ENCODE measurements at places on chromosomes 2 and 18. TPM values are rescaled to one million over a fixed set of nuclear protein-coding genes. Genes with fewer than 3 reads are reported as not detected.

DNA sequence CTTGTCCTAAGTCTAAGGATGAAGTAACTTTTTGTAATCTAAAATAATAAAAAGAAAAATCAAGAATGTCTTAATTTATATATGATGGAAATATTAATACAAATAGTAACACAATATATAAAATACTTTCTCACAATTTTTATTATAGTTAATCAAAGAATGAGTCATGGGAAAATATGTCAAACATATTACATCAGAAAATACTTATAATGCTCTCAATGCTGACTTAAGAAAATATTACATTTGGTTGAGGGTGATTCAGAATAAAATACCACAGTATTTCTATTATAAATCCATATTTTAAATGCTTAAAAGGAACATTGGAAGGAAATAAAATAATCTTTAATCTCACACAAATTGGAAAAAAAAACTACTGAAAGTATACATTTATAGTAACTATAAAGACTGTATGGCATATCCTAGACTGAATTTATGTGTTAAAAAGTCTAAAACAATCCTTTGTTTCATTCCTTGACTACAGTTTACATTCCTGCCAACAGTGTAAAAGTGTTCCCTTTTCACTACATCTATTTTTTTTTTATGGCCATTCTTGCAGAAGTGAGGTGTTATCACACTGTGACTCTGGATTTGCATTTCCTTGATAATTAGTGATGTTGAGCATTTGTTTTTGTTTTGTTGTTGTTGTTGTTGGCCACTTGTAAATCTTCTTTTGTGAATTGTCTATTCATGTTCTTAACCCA lies 1573.5 kb upstream of the ACVR2A start:
- no peak for DNase-seq

GRCh38 chr2:85057226-85057962 lies 75.8 kb upstream of the TCF7L1 start:
- DNase-seq: peak; percentile 22

DNA sequence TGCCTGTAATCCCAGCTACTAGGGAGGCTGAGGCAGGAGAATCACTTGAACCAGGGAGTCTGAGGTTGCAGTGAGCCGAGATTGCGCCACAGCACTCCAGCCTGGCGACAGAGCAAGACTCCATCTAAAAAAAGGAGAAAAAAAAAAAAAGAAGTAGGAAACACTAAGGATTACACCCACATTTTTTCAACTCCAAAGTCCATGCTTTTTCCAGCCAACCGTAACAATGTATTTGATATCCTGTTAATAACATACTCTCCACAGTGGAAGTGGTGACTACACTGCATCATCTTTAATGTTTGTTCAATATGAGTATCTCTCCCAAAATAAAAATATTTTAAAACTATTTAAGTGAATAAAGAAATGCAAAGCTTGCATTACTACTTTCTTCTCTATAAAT lies 481.6 kb upstream of the ACVR2A start:
- DNase-seq: no peak

The CCDC102B gene
- 1.7 TPM for total RNA-seq

The ANKRD53 gene
- total RNA-seq: 0.24 TPM

- DNase-seq: no peak
These were observed 24.7 kb upstream of the ARL4C start for GRCh38 chr2:234521536-234521935.

The KCNG2 gene
- total RNA-seq: not detected

DNA sequence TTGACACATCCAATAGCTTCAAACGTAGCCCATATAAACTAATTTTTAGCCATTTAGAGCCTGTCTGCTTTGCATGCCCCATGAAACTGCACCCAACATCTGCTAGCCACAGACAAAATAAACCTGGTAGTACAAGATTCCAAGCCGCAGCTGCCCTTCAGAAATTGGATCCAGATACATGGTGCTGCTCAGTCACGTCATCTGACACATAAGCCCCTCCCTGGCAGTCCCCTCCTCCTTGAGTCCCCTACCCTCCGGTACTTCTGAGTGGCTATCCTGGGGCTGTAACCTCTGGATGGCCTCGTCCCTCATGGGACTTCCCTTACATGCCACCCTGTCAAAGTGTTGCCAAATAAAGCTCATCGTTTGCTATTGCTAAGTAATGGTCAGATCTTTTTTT lies 33.8 kb downstream of the PROC start:
- DNase-seq: no peak

DNA sequence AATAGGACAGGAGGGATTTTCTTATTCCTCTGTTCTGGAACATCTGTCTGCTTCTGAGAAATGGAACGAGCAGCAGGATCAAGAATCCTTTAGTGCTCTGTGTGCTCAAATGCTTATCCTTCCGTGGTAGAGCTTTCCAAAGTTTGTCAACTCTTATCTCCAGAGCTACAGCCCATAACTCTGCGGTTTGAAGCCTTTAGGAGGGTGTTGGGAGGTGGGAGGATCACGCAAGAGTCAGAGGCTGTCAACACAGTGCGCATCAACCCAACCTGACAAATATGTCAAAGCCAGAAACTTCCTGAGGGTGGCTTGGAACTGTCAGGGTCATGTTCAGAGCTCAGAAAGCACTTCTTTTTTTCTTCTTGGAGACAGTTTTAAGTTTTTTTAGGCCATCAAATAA lies 95.9 kb downstream of the CRIM1 start:
- no peak for DNase-seq

DNA sequence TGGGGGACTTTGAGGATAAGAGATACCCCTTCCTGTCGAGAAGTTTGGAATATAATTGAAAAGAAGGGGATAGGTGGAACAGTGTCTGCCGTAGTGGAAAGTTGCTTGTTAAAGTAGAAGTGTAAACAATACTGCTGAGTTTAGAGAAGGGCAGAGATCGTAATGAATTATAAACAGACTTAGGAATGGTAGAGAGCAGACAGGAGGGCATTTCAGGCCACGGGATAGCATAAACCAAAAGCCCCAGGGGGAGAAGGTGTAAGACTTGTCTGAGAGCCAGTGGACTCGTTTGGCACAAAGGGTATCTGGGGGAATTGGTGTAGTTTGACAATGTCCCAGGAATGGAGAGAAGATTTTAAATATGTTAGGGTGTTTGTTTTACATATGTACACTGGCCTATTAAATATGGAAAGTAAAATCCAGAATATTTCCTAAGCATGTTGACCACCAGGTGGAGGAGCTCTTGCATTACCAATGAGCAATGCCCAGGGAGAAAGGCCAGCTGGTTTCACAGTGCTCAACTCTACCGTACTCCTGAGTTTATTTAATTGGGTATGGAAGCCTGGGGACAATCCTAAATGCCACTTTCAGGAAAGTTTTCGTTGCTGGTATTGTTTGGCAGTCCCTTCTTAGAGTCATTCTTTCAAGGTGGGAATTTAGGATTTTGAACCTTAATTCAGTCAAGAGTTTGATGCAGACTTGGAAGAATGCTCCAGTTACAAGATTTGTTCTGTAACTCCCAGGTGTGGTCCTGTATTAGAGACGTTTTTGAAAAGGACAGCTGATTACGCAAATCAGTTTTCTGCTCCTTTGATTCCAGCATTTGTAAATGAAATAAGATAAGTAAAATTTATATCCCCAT lies 7.5 kb downstream of the COPS8 start:
- DNase-seq: no peak

DNA sequence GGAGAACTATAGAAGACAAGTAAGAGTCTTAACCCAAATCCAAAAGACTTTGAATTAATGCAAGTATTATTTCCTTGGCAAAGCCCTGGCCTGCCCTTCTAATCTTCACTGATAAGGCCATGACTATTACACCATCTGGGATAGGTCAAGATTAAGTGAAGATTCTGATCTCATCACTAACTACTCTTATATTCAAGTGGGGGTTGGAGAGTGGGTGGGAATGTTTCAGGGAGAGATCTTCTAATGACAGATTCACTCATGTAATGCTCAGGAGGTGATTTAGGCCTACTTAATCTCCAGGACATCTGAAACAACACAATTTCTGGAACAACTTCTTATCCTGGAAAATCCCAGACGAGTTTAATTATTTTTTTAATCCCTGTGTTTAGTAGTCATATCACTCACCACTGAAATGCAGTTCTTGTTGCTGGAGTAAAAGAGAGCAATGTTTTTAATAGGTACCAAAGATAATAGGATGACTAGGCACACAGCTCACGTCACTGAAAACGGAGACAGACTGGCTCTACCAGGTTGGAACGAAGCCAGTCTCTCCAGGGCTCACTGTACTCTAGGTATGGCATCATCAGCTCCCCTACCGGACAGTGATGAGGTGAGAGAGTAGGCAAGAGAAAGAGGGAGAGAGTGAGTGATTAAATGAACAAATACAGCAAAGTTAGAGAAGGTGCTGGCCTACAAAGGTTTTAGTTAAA lies 133.1 kb downstream of the NCKAP5 start:
- no peak for DNase-seq

- DNase-seq: no peak
These were observed 15.0 kb upstream of the MAT2A start for GRCh38 chr2:85523903-85524335.

- no peak for DNase-seq
These were observed 80.6 kb downstream of the TRABD2A start for GRCh38 chr2:84800194-84800805.

GRCh38 chr2:76512201-76512820 lies 801.6 kb upstream of the GCFC2 start:
- no peak for DNase-seq

DNA sequence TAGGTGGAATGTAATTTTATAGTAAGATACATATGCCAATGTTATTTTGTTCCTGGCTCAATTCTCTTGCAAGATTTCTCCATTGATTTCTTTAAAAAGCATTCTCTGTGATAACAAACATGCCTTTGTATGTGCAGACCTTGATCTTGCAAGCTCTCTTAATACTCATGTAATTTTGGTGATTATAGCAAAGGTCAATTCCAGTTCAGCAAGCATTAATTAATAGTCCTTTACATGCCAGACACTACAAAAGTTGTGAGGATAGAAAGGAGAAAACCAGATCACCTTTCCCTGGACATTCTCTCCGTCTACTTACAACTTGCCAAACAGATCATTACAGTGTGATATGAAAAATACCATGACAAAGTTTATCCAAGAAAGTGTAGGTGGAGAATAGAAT lies 173.7 kb upstream of the DOK6 start:
- no peak for DNase-seq

DNA sequence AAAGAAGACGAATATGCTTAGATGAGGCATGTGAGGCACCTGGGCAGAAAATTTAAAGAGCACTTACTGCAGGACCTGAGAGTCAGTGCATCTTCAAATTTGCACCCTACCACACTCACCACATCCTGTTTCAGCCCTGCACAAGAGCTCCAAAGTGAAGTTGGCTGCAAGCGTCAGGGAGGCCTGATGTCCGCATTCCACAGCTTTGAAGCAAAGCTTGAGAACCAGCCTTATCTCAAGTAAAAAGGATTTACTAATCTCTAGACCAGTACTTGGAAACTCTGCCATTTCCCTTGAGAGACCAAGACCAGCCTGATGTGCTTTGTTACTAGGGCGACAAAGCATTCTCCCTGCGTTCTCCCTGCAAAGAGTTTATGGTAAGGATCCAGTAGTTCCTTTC lies 3.4 kb upstream of the ASNSD1 start:
- DNase-seq: peak; percentile 81

The PKDCC gene
- not detected for total RNA-seq

GRCh38 chr2:131047920-131048560 lies 45.2 kb downstream of the FAM168B start:
- DNase-seq: no peak

DNA sequence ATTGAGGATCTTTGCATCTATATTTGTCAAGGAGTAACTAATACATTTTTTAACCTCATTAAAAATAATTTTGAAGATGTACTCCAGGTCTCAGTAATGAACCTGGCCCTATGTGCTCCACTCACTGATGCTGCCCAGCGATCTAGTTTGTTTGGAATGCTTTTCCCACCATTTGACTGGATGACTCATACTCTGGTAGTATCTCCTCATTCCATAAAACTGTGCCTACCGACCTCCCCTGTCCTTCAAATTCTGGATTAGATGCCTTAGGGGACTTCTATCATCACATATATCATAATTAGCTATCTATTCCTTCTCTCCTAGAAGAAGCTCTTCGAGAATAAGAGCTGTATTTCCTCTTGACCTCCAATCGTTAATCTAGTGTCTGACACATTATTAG lies 83.8 kb downstream of the FAM117B start:
- no peak for DNase-seq

- no peak for DNase-seq
These were observed 336.7 kb upstream of the RND3 start for GRCh38 chr2:150824118-150824517.

The LHCGR gene
- total RNA-seq: not detected

- no peak for DNase-seq
These were observed 5.3 kb downstream of the MLPH start for GRCh38 chr2:237492137-237492890.

DNA sequence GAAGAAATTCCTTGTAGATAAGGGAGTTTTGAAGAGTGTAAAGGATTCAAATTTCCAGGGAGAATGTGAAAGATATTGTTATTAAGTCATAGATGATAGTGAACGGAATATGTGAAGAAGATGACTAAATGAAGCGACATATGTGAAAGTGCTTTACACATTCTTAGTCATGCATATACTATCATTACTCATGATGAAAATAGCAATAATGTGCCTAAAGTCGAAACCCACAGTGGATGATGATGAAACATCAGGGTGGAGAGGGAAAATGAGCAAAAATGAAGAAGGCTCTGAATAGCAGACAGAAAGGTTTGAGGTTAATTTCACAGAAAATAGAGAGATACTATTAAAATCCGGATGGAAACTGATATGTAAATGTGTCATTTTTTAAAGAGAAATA lies 1237.1 kb downstream of the LRP1B start:
- no peak for DNase-seq

GRCh38 chr18:78861116-78861515 lies 118.5 kb upstream of the SALL3 start:
- no peak for DNase-seq

DNA sequence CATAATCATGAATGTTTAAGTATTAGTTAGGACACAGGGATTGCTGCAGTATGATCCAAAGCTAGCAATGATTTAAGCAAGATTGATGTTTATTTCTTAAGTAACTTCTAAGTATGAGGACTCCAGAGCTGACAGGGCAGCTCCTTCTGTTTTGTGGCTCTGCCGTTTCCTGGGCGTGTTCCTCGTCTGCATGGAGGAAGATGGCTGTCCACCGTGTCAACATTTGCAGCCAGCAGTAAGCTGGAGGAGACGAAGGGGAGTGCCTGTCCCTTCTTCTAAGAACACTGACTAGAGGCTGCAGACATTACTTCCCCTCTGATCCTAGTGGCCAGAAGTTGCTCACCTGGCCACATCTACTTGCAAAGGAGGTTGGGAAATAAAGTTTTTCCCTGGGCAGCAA lies 144.1 kb downstream of the MYO1B start:
- no peak for DNase-seq

DNA sequence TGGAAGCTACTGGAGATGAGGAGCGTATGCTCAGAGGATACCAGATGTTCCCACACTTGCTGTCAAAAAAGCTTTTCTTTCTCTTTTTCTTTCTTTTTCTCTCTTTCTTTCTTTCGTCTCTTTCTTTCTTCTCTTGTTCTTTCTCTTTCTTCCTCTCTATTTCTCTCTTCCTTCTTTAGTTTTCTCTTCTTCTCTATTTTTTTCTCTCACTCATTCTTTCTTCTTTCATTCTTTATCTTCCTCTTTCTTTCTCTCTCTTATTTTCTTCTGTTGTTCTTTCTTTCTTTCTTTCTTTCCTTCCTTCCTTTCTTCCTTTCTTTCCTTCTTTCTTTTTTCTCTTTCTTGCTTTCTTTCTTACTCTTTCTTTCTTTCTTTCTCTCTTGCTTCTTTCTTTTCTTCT lies 457.6 kb downstream of the CMPK2 start:
- DNase-seq: no peak

GRCh38 chr18:30491815-30492551 lies 550.6 kb downstream of the DSC3 start:
- DNase-seq: no peak

The TCF7L1 gene
- total RNA-seq: 0.07 TPM

The LOXL3 gene
- total RNA-seq: 0.35 TPM

Data from activated naive CD4-positive, alpha-beta T cell treated with anti-CD3 and anti-CD28 coated beads for 36 hours (primary cell).